ENCODE measurements at places on chromosomes 16 and 17.

- no peak for DNase-seq
These were observed 3.7 kb upstream of the FOXL1 start for GRCh38 chr16:86574646-86575045.

GRCh38 chr17:74008196-74008595 is 195.3 kb upstream of the RPL38 start:
- DNase-seq = peak; percentile 36

DNA sequence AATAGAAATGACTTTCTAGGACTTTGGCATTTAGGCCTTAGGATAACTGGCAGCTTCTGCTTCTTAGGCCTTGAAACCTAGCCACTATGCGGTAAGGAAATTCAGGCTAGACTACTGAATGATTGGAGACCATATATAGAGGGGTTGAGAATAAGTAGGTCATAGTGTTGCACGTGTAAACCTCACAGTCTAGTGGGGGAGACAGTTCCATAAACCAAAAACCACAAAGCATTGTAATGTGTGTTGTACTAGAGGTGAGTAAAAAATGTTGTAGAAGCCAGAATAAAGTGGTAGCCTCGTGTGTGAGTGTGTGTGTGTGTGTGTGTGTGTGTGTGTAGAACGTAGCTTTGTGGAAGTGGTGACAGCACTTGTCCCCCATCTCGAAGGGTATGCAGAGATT is 188.5 kb downstream of the MAP2K6 start:
- DNase-seq = no peak

DNA sequence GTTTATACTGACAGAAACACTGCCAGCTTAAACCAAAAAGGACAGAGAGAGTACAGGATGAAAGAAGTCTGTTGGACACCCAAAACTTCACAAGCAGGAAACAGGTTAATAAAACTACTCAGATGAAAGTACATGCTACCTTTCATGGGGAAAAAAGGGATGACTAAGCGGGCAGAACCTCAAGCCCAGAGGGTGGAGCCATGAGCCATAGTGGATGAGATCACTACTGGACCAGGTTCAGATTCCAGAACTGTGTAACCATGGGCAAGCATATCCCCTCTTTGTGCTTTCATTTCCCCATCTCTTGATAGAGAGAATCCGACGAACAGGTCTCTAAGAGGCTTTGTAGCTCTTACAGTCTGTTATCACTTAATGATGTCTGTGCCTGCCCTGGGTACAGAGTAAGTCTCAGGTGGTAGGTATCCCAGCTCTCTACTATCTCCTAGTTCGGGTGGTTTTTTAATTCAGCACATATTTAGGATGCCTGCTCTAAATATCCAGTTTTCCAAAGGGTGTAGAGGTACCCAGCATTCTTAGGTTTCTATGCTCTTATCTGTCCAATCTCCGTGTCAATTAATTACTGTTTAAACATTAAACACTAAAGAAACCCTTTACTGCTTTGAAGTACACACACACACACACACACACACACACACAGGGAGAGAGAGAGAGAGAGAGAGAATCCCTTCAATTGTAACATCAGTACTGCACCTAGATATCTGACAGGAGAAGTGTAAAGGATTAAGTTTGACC is 206.7 kb downstream of the ZNF423 start:
- DNase-seq = peak; percentile 91

DNA sequence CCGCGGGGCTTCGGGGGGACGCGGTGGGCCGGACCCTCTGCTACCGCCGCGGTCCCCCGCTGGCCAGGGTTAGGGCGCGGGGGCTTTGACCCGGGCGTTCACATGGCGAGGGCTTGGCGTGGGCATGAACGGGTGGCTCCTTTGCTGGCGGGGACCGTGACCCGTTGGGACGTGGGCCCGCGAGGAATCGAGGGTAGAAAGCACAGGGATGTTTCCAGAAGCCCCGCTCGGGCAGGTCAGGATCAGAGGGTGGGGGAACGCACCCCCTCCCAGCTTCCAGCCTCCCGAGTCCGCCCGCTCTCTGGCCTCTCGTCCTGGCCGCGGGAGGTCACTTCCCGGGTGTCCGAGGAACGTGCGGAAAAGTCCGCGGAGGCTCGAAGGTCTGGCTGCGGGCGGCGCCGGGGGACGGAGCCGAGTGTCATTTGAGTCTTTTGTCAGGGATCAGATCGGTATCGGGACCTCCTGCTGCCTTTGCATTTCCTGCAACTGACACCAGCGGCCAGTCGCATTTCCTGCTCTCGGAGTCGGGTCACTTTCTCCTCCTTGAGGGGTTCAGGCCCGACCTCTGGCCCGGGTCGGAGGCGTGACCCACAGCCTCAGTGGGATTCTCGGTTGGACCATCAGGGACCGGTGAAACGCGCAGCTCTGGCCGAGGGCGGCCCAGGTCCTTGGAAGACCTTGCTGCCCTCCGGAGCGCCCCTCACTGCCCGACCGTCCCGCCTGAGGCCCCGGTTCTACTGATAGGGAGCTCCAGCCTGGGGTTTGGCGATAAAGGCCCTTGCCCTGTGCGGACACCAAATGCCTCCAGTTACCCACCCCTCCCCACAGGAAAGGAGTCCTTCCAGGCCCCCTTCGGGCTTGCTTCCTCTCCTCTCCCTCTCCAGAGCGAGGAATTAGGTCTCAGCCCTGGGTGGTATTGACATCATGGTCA is 702 bp upstream of the WNT3 start:
- DNase-seq = no peak

DNA sequence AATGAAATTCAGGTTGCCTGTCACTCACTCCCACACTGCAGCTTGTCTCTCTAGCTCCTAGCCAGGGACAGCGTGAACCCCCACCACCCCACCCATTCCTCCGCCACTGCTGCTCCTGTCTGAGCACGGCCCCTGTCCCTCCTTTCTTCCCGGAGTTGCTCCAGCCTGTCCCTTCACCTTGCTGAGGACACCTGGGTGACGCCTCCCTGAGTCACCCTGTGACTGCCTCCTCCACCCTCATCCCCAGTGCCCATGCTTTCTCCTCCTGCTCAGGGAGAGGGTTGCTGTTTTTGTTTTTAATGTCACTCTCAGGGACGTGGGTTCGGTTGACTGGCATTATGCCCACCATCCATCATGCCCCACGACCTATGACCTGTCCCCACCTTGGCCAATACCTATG is 25.8 kb upstream of the NAT9 start:
- DNase-seq = no peak

Data from SW480 (cell line).